Esophagus (tissue), 2 donors: ENCODE measurements at places on chromosomes 7 and 10. TPM values are rescaled to one million over a fixed set of nuclear protein-coding genes. Genes with fewer than 3 reads are reported as not detected.

SKIDA1 gene
- 0.22 TPM for polyA plus RNA-seq

GDF2 gene
- not detected for polyA plus RNA-seq

PROSER2 gene
- 5.2 TPM for polyA plus RNA-seq

PDZD8 gene
- polyA plus RNA-seq = 6.8 TPM

CAV1 gene
- 57.9 TPM for polyA plus RNA-seq

NACAD gene
- 0.65 TPM for polyA plus RNA-seq

MUC3A gene
- 0.04 TPM for polyA plus RNA-seq

LOXL4 gene
- 0.60 TPM for polyA plus RNA-seq

HTR7 gene
- polyA plus RNA-seq = 0.21 TPM

LBX1 gene
- polyA plus RNA-seq = not detected

HYAL4 gene
- not detected for polyA plus RNA-seq

THAP5 gene
- 3.6 TPM for polyA plus RNA-seq

OSBPL3 gene
- polyA plus RNA-seq = 22.4 TPM

EPHA1 gene
- 65.6 TPM for polyA plus RNA-seq

USP6NL gene
- 26.8 TPM for polyA plus RNA-seq

FKBP9 gene
- polyA plus RNA-seq = 22.6 TPM

WNT8B gene
- polyA plus RNA-seq = not detected

GPR15LG gene
- polyA plus RNA-seq = 321 TPM

FAM13C gene
- polyA plus RNA-seq = 4.4 TPM

CAMK2B gene
- polyA plus RNA-seq = 1.2 TPM

OPN4 gene
- 0.02 TPM for polyA plus RNA-seq

TMEM225B gene
- polyA plus RNA-seq = 0.66 TPM

CALML5 gene
- 185 TPM for polyA plus RNA-seq

TECPR1 gene
- polyA plus RNA-seq = 8.4 TPM

VKORC1L1 gene
- 7.3 TPM for polyA plus RNA-seq

AOAH gene
- polyA plus RNA-seq = 0.71 TPM

UPK3B gene
- 63.9 TPM for polyA plus RNA-seq

GLCCI1 gene
- 1.4 TPM for polyA plus RNA-seq

NAT16 gene
- polyA plus RNA-seq = not detected

OR2A1 gene
- 0.01 TPM for polyA plus RNA-seq

SUN3 gene
- polyA plus RNA-seq = not detected

PMPCB gene
- polyA plus RNA-seq = 32.9 TPM

CPXM2 gene
- polyA plus RNA-seq = 1.5 TPM

RBM20 gene
- 2.7 TPM for polyA plus RNA-seq

ZKSCAN1 gene
- 10.5 TPM for polyA plus RNA-seq

PALD1 gene
- polyA plus RNA-seq = 2.1 TPM

PNLIP gene
- 0.37 TPM for polyA plus RNA-seq

PIK3CG gene
- polyA plus RNA-seq = 0.09 TPM

PTER gene
- 4.0 TPM for polyA plus RNA-seq

AKR1D1 gene
- polyA plus RNA-seq = not detected

EIF5AL1 gene
- 1.1 TPM for polyA plus RNA-seq

GPR146 gene
- 4.5 TPM for polyA plus RNA-seq

PRPS1L1 gene
- polyA plus RNA-seq = not detected

VAX1 gene
- not detected for polyA plus RNA-seq

CYTH3 gene
- 7.2 TPM for polyA plus RNA-seq

SCIN gene
- polyA plus RNA-seq = 22.3 TPM

LUC7L2 gene
- polyA plus RNA-seq = 35.8 TPM

CELF2 gene
- 2.2 TPM for polyA plus RNA-seq
